ENCODE measurements at places on chromosomes 1 and 21.

GRCh38 chr1:192967901-192968300 lies 91.3 kb downstream of the UCHL5 start:
- DNase-seq = no peak

DNA sequence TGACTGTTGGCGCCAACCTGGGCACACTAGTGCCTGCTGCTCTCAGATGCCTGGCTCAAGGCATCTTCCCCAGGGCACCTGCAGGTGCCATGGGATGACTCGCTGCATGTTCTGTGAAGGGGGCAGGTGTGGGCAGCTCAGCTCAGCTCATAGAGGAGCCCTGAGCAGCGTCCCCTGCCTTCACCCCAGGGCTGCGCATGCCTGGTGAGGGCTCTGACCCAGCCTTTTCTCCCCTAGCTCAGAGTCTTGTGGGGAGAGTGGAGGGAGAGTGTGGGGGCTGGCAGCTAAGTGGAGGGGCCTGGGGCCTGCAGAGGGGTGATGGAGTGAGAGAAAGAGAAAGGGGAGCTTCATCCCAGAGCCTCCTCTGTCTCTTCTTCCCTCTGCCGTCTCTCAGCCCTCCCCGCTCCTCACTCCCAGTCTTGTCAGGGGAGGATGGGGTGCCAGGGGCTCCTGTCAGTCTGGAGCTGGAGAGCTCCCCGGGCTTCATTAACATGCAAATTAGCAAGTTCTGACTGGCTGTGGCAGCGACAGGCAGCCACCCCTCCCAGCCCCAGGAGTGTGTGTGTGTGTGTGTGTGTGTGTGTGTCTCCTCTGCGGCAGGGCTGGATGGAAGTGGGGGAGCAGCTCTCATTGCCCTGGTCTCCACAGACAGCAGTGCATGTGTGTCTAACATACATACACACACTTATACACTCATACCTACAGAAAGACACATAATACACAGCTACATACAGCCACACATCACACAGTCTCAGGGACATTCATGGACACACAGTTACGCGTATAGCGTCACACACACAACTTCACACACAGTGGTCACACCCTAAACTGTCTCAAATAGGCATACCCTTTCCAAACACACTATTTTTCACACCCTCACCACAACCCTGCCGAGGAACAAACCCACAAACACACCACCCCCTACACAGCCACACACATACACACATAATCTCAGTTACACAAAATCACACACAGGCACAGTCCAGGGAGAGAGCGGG lies 34.0 kb downstream of the FOXO6 start:
- DNase-seq = peak; percentile 78

GRCh38 chr1:29974316-29974724 lies 738.0 kb downstream of the PTPRU start:
- DNase-seq = peak; percentile 61

DNA sequence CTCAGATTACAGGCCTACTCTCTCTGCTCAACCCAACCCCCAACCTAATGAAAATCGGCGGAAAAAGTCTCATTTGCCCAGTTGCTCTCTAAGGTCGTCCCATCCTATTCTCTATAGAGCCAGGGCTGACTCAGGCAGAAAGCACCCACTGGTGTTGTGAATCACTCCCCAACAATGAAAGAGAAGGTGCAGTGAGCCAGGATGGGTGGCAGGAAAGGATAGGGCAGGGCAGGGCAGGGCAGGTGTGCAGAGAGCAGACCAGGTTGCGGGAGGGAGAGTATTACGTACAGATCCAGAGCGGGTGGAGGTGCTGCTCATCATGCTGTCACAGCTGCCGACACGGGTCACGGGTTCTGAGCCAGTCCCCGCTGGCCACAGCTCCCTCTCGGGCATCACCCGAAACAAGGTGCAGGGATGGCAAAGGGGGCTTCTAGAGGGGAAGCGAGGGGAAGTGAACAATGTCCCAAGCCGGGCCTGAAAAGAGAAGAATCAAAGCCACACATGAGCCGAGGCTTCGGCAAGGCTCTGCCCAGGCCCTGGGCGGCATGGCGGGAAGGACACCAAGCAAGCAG lies 5.3 kb downstream of the C1orf116 start:
- no peak for DNase-seq

DNA sequence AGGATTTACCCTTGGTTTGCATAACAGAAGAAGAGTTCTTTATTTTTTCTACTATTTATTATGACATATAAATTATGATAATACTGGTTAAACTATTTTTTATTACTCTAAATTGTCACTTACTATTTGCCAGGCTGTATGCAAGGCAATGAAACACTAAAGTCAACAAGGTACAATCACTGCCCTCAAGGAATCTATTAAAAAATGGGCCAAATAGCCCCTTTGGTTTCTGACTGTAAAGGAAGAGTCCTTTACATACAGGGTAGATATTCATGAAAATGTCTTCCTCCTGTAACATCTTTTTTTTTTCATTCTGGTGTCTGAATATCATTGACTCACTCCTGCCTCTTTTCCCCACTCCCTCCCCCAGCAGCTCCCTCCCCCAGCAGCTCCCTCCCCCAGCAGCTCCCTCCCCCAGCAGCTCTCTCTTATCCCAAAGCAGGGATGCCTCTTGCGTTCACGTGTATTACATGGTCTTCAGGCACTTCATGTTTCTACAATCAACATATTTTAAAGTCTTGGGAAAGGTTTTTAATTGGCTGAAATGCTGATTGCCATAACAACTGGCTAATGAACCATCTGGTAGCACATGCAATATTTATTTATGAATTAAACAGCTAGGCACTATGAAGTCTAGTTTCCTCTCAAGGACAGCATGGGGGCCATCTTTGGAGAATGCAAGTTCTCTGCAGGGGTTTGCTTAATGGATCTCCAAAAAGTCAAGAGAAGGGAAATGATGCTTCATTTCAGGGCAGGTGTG lies 400.4 kb upstream of the PLXNA2 start:
- no peak for DNase-seq

Data from ELF-1 (cell line).